T-helper 9 cell (primary cell): ENCODE measurements at places on chromosomes 1 and 21.

DNA sequence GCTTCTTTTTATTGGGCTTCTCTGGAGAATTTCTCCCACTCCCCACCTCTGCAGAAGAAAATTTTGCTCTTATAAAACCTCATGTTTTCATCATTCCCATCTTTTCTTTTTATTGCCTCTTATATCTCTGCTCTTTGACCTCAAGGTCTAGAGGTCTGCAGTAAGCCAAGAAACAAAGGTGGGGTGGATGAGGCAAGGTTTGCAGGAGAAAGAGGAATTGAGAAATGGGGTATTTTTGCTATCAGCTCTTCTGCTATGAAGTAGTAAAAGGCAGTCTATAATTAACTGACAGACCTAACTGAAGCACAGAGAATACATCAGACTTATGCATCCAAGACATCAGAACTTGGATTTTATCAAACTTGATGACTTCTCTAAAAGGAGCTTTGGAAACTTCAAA, 22.9 kb downstream of the SYT11 start:
- no peak for DNase-seq

DNA sequence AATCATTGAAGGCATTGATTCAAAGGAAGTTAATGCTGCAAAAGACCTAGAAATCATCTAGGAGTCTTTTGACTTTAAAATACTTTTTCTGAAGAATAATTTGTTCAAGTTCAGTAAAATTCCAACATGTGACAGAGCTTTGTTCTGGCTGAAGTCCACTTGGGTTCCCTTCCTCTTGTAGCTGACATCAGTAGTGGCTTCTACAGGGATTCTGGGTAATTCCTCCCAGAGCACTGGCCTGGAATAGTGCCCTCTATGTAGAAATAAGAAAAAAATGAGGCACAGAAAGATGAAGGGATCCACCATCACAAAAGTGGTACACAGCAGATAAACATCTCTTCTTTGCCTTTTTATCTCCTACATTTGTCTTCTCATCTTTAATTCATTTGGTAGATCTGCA, 548.1 kb downstream of the LTN1 start:
- no peak for DNase-seq

DNA sequence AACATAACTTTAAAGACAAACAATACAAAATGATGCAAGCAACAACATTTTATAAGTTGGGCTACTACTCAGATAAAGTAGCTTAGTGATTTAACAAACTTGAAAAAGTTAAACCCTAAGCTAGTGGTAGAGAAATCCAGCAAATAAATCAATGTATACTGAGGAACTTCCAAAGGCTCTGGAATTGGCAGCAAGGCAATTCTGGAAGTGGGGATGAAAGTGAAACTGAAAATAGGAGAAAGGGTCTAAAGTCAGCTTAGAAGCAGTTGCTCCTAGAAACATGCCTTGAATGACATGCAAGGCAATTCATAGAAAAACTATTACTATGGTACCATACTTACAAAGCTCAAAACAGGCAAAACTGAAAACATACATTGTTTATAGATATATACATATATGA, 90.0 kb upstream of the CAMK1G start:
- DNase-seq, result no peak

- DNase-seq, result no peak
Observed at GRCh38 chr1:30313176-30313575, 410.2 kb downstream of the MATN1 start.

GRCh38 chr1:24558902-24559791, 3.3 kb downstream of the NCMAP start:
- no peak for DNase-seq

GRCh38 chr1:215739025-215739424, 171.9 kb downstream of the KCTD3 start:
- DNase-seq, result no peak

DNA sequence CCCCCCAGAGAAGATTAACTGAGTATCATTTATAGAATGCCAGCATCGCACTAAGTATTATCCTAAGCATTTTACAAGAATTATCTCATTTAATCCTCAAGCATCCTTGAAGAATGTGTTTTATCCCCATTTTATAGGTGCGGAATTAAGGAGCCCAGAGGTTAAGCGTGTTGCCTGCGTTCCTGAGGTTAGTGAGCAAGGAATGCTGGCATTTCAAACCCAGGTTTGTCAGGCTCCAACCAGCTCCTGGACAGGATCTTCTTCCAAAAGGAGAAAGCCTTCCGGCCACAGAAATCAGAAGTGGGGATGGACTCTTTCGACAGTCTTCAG, 82.3 kb downstream of the SSBP3 start:
- DNase-seq, result no peak

- DNase-seq, result no peak
Observed at GRCh38 chr21:31658053-31658452, 1.4 kb upstream of the SOD1 start.

- no peak for DNase-seq
Observed at GRCh38 chr1:235077163-235077540, 51.5 kb downstream of the TOMM20 start.

GRCh38 chr1:165259236-165259635, 97.3 kb downstream of the LMX1A start:
- no peak for DNase-seq

GRCh38 chr1:239478069-239478468, 91.7 kb downstream of the CHRM3 start:
- no peak for DNase-seq

- DNase-seq, result no peak
Observed at GRCh38 chr1:200707116-200707515, 31.6 kb upstream of the CAMSAP2 start.

GRCh38 chr1:205440476-205441317, 15.1 kb downstream of the BLACAT1 start:
- DNase-seq, result peak; percentile 44

DNA sequence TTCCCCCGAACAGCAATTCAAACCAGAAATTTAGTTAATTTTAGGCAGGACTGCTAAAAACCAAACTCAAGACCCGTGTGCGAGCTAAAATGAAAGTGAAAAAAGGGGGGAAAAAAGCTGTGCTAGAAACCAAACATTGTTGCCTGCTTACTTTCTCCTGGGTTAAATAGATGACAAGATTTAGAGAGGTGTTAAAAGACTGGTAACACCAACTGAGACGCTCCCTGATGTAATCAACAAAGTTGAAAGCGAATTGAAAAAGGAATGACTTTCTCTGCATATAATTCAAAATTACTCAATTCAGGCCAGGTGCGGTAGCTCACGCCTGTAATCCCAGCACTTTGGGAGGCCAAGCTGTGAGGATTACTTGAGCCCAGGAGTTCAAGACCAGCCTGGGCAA, 6.8 kb downstream of the CDCA8 start:
- DNase-seq, result no peak

DNA sequence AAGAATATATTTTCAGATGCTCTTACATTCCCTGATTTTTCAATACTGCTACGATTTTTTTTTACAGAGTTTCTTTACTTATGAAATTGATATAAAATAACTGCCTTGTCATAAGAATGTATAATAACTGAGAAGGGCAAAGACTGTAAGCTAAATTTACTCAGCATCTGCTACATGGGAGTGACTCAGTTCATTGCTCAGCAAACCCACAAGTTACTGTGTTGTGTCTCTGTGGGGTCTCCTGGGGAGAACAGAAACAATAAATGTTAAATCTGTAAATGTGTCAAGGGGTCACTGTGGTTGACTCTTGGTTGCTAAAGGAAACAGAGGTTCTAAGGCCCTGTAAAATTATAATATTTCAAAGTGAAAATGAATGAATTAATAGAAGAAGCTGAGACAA, 210.3 kb upstream of the CACYBP start:
- DNase-seq, result no peak

GRCh38 chr1:218402786-218403120, 57.6 kb downstream of the TGFB2 start:
- DNase-seq, result no peak

DNA sequence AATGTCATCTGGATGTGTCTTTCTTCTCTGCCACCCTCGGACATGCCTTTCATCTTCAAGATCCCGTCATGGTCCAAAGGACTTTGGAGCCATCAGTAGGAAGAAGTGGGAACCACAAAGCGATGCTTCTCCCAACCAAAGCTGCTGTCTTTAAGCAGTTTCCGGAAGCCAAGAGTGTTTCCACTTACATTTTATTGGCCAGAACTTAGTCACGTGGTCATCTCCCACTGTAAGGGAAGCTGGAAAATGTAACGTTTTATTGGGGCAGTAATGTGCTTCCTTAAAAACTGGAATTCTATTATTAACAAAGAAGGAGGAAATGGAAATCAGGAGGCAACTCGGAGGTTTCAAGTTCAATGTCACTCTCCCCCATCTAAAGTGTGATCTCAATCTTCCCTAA, 170.8 kb downstream of the ATG4C start:
- DNase-seq, result no peak

DNA sequence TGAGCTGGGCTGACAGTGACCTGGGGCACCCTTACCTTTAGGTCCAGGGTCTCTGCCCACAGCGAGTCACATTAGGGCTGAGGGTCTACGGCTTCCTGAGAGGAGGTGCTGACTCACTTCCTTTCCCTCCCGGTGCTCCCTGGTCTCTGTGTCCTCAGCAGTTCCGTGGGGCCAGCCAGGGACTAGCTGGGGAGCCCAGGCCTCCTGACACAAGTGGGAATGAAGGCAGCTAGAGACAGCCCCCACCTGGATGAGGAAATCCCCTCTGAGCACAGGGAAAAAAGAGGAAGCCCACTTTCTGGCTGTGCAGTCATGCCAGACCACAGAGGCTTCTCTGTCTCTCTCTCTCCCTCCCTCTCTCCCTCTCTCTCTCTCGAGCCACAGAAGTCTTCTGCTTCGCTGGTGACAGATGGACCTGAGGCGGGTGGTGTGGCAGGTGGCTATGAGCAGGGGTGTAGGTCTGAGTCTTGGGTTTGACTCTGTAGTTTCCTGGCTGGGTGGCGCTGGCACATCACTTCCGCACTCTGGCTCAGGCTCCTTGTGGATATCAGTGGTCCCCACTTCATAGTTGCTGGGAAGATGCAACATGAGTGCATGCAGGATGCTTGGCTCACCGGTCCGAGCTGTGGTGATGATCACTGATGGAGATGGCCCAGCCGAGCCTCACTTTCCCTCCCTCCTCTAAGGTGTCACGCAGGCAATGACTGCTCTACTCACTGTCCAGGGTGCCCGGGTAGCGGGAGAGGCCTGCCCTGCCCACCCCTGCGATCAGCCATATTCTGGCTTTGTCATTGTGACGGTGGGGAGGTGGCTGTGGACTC, 3.5 kb downstream of the SLC66A1 start:
- no peak for DNase-seq

GRCh38 chr1:84686223-84686622, 4.0 kb downstream of the SSX2IP start:
- DNase-seq, result no peak

GRCh38 chr1:115164484-115164883, 75.2 kb upstream of the TSPAN2 start:
- DNase-seq, result no peak

- DNase-seq, result no peak
Observed at GRCh38 chr1:36208978-36209703, 15.1 kb upstream of the THRAP3 start.

GRCh38 chr1:61253912-61254633, 171.7 kb downstream of the NFIA start:
- DNase-seq, result no peak

DNA sequence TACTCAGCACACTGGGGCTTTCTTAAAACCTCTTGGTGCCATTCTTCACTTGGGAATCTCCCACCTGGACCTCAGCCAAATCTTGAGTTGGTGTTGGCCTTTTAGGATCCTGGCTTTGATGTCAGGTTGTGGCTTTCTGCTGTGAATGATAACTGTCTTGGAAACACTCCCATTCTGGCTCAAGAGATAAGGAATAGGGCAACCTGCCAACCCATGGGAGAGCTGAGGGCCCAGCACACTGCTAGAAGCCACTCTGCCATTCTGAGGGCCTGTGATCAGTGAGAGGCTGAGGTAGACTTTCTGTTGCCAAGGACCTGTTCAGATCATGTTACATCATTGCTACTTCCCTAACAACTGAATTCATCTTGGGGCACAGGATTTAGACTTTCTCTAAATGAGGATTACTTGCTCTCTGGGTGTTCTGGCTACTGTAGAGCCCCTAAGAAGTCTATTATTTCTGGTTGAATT, 45.8 kb downstream of the TTC39A start:
- no peak for DNase-seq

DNA sequence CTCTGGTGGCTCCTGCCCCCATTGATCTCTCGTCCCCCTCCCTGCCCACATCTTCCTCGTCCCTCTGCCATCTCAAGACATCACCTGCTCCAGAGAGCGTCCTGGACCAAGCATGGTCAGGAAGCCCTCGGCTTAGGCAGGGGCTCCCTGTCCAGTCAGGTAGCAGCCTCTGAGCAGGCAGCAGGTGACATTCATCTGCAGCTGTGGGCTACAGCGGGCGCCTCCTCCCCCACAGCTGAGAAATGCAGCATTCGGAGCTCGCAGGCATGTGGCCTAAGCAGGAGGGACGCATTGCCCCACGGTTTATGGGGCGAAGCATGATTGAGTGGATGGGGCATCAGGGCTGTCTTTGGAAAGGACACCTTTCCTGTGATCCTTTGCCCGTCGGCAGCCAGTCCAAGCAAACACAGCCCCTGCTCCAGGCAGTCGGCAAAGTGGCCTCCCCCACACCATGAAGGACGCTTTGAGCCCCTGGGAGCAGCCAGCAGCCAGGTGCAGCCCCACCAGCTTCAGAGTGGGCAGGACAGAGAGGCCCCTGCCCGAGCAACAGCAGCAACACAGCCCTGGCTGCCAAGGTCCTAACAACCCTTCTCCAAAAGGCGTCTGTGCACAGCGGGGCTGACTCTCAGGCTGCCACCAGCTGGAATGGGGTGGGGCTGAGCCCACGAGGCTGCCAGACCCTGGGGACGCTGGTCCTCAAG, 234.1 kb upstream of the VAMP3 start:
- DNase-seq, result no peak

GRCh38 chr1:181469829-181470228, 13.5 kb upstream of the CACNA1E start:
- DNase-seq, result no peak
